ENCODE measurements at places on chromosomes 7 and 10.

DNA sequence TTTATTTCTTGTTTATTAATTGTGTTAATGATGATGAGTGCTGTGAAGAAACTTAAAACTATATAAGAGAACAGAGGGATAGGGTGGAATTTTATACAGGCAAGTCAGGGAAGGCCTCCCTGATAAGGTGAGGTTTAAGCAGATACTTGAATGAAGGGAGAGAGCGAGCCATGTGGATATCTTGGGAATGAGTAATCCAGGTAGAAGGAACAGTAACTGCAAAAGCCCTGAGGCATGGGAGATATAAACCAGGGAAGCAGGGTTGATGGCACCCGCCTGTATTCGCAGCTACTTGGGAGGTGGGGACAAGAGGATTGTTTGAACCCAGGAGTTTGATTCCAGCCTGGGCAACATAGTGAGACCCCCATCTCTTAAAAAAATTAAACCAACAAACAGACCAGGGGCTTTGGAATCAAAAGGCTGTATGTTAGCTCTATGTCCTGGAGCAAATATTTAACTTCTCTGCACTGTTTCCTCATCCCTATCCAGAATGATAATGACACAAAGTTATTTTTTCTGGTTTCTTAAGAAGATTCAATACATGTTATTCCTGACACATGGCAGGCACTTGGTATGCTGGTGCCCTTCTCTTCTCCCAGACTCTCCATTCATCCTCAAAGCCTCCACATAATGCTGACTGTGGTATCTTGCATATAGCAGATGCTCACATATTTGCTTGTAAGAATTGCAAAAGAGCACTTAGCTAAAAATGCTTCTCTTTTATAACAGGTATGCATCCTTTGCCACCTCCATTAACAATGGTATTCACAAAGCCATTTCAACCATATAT lies 169.3 kb downstream of the CHN2 start:
- DNase-seq, result no peak

- DNase-seq, result peak; percentile 47
These were observed 299.8 kb downstream of the HGF start for GRCh38 chr7:81469869-81470723.

- DNase-seq, result no peak
These were observed 34.5 kb downstream of the FRMD4A start for GRCh38 chr10:14296065-14296709.

DNA sequence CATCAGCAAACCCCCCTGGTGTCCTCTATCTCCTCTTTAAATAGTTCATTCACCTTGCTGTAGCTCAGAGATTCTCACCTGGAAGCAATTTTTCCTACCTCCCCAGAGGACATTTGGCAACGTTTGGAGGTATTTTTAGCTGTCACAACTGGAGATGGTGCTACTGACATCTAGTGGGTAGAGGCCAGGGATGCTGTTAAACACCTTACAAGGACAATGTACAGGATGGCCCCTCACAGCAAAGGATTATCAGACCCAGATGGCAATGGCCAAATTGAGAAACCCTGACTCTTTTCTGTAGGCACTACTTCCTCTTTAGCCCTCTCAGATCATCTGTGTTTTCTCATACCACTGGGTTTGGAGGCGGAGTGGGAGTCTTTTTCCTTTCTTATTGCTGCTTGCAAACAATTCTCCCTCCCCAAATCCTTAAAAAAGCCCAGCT lies 13.2 kb upstream of the TRA2A start:
- DNase-seq, result peak; percentile 18

DNA sequence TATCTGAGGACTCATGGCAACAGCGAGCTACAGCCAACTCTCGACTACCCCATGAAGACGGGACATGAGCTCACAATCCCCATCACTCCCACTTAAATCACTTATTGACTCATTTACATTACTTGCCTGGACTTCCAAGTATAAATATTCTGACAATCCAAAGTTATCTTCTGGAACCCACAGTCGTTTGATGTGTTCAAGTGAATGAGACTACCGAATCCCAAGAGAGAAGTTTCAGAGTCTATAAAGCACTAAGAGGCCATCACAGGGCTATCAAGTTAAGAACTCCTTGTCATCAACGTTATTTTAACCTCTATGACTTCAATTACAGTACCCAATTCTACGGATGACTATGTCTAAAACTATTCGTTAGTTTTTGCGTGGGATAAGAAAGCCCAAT lies 11.5 kb upstream of the ANAPC16 start:
- DNase-seq, result no peak

DNA sequence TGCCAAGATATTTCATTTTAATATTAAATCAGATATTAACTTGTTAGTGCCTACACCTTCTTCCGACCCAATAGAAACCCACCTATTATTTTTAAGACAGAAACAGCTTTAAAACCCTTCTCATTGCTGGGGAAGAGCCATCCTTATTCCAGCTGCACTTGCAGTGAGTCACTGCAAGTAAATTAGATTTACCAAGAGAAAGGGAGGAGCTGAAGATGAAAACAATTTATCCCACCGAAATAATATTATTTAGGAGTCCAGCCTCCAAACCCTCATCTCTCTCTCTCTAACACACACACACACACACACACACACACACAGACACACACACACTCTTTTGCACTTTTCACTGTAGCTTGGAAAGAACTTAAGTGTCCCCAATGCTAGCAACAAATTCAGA lies 26.9 kb downstream of the TWIST1 start:
- no peak for DNase-seq

- no peak for DNase-seq
These were observed 412.2 kb upstream of the SORCS1 start for GRCh38 chr10:107576746-107577145.

DNA sequence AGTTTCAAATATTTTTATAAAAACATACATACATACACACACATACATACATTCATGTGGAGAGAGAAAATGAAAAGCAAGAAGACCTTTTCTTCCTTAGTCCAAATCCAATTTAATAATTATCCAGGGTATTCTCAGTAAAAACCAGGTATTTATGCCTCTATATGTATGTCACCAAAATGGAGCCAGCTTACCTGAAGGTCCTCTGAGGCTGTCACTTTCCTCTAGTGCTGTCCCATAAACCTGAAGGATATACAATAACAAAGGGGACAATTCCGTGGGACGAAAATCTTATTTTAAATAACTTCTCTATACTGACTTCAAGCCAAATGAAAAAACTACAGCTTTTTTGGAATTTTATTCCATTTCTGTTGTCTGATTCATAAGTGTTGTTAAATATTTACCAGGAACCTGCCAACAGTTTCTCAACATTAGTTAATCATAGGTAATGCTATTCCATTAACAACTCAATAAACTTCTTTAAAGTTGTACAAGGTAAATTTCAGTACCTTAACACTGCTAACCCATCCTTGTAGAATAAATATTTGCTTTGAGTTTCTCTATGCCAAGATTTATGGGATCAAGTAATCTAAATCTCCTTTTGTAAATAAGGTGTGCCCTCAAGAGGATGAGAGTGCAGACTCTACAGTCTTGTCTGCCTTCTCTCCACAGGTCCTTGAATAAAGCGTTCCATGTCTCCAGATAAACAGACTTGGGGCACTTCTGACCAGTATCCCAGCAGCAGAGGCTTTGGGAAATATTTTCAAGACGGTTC lies 260.3 kb downstream of the AHR start:
- DNase-seq, result no peak

- DNase-seq, result no peak
These were observed 154.4 kb downstream of the VTI1A start for GRCh38 chr10:112601214-112602090.

- no peak for DNase-seq
These were observed 188.2 kb downstream of the TEX36 start for GRCh38 chr10:125494651-125495239.

- DNase-seq, result no peak
These were observed 22.2 kb downstream of the LANCL2 start for GRCh38 chr7:55387062-55387965.

DNA sequence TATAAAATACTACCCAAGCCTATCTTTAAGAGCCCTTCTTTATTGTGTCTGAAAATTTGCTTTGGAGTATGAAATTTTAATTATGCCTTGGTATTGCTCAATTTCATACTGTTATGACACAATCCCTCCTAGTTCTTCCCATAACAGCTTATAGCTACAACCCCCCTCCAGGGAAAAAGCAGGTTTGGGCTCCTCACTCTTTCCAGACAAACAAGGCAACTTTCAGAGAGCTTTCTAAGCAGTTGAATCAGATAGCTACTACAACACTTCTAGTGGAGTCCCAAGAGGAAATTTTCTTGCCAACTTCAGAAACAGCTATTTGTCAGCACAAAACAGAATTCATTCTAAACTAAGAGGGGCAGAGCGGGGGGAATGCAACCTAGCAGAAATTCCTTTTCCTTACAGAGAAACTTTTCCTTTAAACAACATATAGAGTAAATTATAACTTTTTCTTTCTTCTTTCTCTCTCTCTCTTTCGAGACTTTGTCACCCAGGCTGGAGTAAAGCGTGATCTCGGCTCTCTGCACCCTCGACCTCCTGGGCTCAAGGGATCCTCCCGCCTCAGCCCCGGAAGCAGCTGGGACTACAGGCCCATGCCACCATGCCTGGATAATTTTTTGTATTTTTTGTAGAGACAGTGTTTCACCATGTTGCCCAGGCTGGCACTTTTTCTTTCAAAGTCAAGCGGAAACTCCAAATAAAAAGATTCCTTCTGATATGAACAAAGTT lies 26.0 kb upstream of the JMJD1C start:
- peak; percentile 62 for DNase-seq

DNA sequence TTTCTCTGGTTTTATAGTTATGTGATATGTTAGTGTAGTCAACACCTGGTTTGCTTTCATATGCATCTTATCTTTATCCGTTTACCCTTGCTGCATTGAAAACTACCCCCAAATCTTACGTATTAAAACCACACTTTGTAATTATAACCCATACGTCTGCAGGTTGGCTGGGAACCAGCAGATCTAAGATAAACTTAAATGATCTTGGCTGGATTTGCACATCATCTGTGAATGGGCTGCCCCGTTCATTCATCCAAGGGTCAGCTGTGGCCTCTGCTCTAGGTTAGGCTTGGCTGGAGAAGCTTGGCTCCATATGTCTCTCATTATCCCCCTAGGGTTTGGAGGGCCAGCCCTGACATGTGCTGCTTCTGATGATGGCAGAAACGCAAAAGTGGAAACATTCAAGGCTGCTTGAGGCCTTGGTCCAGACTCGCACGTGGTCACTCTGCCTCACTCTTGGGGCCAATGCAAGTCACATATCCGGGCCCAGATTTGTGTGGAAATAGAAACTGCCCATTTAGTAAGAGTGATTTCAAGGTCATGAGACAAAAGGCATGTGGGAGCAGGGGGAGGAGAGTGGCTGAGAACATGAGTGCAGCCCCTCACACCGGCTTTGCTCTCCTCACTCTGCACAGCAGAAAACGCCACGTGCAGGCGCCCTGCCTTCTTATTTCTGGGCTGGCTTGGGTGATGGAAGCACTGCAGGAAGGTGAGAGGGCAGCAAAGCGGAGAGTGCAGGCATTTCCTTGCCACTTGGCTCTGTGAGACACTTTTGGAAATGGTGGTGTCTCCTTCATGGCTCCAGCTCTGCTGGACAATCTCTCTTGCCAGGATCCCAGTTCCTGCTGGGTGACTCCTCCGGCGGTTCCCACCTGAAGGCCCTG lies 553.8 kb downstream of the GLRX3 start:
- no peak for DNase-seq

- no peak for DNase-seq
These were observed 391.4 kb downstream of the PLXDC2 start for GRCh38 chr10:20207653-20208052.

GRCh38 chr7:55162476-55162875 lies 143.7 kb downstream of the EGFR start:
- no peak for DNase-seq

GRCh38 chr10:114045136-114046086 lies 1.7 kb downstream of the ADRB1 start:
- no peak for DNase-seq

DNA sequence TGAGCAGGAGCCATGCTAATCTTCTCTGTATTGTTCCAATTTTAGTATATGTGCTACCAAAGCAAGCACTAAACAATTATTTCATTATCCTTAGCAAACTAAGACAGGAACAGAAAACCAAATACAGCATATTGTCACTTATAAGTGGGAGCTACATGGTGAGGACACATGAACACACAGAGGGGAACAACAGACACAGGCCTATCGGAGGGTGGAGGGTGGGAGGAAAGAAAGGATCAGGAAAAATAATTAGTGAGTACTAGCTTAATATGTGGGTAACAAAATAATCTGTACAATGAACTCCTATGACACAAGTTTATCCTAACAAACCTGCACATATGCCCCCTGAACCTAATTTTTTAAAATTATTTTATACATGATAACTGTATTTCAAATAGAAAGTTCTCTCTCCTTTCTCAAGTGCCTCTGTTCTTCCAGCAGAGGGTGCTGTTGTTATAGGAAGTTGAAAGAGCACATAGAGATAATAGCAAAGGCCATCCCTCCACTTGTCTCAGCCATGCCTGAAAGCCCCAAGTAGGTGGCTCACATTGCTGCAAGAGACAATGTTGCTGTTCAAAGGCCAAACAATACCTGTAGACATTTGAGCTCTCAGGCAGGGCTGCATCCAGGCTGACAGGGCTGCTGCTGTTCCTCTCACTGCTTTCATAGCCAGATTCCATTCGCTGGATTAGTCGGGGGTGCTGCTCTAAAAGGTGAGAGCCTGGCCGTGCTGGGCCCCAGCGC lies 33.4 kb upstream of the PPP3CB start:
- peak; percentile 55 for DNase-seq

DNA sequence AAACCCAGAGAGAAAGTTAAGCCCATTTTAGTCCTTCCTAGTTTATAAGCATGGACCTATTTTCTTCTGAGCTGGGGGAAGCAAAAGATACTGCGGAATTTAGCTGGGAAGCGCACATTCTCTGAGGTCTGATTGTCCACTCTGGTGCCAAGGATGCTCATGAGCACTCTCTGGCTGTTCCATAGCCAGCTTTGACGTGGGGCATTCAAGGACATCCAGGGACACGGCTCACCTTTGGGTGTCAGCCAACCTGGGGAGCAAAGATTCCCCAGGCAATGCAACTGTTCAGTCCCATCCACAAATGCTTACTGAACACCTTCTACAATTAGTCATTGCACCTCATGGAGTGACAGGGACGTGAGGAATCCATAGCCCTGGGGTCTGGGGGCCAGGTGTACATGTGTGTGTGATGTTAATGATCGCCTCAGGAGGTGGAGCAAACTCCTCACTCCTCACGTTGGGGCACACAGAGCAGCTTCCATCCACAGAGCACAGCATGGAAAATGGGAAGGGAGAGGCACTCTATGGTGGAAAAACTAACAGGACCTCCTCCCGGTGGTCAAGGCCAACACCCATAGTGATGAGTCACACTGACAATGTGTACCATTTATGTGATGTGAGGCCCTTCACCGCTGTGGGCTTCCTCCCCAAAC lies 67.5 kb upstream of the IGFBP3 start:
- DNase-seq, result no peak

DNA sequence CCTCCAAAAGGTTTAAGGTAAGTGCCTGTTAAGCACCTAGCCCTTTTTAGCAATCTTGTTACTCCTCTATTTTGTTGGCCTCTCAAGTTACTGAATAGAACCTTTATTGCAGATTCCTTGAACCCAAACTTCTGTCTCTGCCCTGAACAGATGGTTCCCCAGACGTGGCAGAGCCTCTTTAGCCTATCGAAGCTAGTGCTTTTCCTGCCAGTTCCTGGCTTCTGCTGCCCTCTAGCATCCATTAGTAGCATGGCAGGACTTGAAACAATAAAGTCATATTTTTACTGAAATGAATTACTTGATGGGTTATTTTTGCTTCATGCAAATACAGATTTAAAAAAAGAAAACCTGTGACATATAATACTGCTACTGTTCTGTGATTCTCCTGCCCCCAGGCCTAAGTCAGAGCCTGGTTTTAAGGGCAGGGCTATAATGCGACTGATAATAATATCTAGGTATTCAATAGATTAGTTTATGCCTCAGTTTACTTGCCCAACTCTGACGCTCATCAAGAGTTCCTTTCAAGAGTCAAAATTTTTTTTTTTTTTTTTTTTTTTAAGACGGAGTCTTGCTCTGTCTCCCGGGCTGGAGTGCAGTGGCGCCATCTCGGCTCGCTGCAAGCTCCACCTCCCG lies 84.3 kb upstream of the PHF14 start:
- DNase-seq, result no peak

Data from GM04504 (cell line).